GM12878 (cell line): ENCODE measurements at places on chromosomes 5 and 9.

DNA sequence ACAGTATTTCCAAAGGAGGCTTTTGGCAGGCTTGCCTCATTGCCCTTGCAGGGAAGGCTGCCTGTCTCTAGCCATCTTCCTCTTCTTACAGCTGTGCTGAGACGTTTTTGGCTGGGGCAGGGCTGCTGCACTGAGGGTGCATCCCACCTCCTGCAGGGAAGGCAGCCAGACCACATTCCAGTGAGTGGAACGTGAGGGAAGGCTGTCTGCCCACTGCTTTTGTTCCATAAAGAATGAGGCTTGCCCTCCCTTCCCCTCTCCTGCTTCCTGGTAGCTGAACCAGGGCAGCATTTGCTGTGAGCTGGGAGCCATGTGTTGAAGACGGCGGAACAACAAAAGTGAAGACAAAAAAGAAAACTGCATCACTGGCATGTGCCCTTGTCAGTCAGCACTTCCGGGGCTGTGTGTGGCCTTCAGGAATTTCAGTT is 16.8 kb downstream of the MGAT1 start:
- no peak for DNase-seq

- peak; percentile 64 for DNase-seq
Measured at GRCh38 chr9:3732077-3733038, 206.6 kb upstream of the RFX3 start.

GRCh38 chr9:121240472-121241135 is 27.4 kb upstream of the GSN start:
- DNase-seq = no peak

- DNase-seq = no peak
Measured at GRCh38 chr9:107043886-107044285, 180.9 kb downstream of the ZNF462 start.

DNA sequence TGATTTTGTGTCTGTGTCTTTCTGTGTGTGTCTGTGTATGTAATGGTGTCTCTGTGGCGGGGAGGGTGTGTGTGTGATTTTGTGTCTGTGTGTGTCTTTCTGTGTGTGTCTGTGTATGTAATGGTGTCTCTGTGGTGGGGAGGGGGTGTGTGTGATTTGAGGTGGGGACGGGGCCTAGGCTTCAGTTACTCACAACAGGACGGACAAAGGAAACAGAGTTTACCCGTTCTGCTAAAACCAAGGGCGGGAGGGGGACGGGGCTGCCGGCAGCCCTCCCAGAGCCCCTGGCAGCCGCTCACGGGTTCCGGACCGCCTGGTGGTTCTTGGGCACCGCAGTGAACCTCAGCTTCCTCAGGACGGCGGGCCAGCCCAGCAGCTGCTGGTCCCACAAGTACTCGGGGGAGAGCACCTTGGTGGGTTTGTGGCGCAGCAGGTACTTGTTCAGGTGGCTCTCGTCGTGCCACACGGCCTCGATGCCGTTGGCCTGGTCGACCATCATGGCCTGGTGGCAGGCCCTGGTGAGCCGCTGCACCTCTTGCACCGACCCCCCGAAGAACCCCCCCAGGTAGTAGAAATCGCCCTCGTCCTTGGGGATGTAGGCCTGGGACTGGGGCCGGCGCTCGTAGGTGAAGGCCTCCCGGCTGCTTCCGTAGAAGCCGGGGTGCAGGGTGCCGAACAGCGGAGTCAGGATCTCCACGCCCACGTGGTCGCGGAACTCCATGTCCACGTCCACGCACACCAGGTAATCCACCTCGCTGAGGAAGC is 19.4 kb downstream of the ABO start:
- no peak for DNase-seq

GRCh38 chr5:138832218-138832617 is 42.9 kb downstream of the LRRTM2 start:
- DNase-seq = no peak

DNA sequence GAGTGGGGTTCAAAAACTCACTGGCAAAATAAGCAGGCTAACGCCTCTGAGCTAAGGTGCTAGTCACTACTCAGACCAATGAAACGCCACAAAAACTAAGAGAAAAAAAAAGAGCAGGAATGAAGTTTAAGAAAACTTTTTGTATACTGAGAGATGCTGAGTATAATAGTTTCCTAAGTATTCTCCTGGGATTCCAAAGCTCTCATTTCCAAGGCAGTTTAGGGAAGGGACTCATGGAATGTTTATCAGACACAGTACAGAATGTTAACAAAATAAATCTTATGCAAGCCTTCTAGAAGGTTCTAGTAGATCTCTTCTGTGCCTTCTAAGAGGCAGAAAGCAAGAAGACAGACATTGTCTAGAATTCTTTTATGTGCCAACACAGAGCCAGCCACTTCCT is 361.9 kb downstream of the MTRR start:
- no peak for DNase-seq

DNA sequence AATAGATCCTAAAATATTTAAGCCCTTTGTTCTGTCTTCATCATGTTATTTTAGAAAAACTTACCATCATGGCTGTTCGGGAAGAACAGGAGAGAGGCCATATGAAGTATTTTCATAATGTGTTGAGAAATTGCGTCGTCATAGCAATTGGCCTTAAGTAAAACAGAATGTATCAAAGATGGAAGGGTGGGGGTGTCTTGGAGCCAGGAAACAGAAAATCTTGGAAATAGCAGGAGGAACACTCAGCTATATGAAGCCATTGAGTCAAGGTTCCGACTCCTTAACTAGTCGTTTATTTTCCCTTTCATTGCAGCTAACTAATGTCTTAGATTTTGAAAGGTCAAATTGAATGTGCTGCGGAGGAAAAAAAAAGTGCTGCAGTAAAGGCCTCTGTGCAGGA is 1.3 kb downstream of the SPTAN1 start:
- no peak for DNase-seq

- no peak for DNase-seq
Measured at GRCh38 chr5:151202381-151203139, 21.3 kb downstream of the CCDC69 start.

- DNase-seq = peak; percentile 76
Measured at GRCh38 chr5:132019857-132020555, 8.5 kb upstream of the ACSL6 start.

- DNase-seq = no peak
Measured at GRCh38 chr5:26893078-26893477, 145.3 kb downstream of the CDH9 start.

GRCh38 chr5:35852084-35852734 is 4.5 kb upstream of the IL7R start:
- peak; percentile 26 for DNase-seq

- no peak for DNase-seq
Measured at GRCh38 chr5:40317023-40317422, 362.7 kb upstream of the PTGER4 start.

- DNase-seq = no peak
Measured at GRCh38 chr5:53783624-53784228, 223.3 kb downstream of the NDUFS4 start.

GRCh38 chr5:110768138-110768860 is 29.5 kb downstream of the SLC25A46 start:
- DNase-seq = no peak

DNA sequence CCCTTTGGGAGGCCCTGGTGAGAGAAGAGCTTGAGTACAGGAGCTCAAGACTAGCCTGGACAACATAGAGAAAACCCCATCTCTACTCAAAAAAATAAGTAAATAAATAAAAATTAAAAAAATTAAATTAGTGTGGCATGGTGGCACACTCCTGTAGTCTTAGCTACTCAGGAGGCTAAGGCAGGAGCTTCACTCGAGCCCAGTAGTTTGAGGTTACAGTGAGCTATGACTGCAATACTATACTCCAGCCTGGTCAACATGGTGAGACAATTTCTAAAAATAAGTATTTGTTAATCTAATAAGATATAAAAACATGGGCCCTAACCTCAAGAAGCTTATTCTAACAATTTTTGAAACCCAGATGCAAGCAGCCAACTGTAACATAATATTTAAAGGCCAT is 7.6 kb downstream of the RNF38 start:
- no peak for DNase-seq

DNA sequence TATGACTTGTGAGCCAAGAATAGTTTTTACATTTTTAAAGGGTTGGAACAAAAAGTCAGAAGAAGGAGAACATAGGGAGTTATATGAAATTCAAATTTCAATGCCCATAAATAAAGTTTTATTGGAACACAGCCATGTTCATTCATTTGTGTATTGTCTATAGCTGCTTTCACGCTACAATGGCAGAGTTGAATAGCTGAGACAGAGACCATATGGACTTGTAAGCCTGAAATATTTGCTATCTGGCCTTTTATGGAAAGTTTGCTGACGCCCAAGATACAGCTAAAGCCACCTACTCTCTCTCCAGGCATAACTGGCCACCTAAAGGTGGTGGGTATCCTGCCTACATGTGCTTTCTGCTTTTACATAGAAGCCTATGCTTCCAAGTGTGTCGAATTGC is 10.9 kb downstream of the DAB2IP start:
- no peak for DNase-seq

- no peak for DNase-seq
Measured at GRCh38 chr9:27391040-27391895, 94.3 kb upstream of the EQTN start.

DNA sequence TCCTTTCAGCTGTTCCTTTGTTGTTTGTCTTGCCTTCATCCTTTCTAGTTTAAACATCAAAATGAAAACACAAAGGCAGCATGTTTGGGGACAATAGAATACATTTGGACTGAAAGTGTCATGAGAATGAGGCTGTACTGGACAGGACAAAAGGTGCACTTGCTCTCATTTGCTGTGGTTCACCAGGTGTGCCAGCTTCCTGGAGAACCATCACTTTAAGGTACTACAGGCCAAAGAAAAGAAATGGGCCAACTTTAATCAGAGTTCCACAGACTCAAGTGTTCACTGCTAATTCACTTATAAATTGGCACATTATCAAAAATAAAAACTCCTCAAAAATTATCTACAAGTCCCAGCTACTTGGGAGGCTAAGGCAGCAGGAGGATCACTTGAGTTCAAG is 53.8 kb downstream of the ABHD17B start:
- no peak for DNase-seq

GRCh38 chr5:150448952-150449516 is 505 bp downstream of the RPS14 start:
- DNase-seq = no peak

GRCh38 chr9:114905170-114905940 is 25.0 kb downstream of the TNFSF8 start:
- DNase-seq = no peak

- DNase-seq = no peak
Measured at GRCh38 chr9:89868100-89868499, 263.3 kb downstream of the GADD45G start.

- DNase-seq = no peak
Measured at GRCh38 chr9:134992755-134993124, 75.0 kb upstream of the FCN1 start.

GRCh38 chr9:21969951-21970799 is 24.0 kb downstream of the CDKN2A start:
- DNase-seq = no peak

GRCh38 chr5:39426051-39426745 is 1.4 kb upstream of the DAB2 start:
- no peak for DNase-seq

DNA sequence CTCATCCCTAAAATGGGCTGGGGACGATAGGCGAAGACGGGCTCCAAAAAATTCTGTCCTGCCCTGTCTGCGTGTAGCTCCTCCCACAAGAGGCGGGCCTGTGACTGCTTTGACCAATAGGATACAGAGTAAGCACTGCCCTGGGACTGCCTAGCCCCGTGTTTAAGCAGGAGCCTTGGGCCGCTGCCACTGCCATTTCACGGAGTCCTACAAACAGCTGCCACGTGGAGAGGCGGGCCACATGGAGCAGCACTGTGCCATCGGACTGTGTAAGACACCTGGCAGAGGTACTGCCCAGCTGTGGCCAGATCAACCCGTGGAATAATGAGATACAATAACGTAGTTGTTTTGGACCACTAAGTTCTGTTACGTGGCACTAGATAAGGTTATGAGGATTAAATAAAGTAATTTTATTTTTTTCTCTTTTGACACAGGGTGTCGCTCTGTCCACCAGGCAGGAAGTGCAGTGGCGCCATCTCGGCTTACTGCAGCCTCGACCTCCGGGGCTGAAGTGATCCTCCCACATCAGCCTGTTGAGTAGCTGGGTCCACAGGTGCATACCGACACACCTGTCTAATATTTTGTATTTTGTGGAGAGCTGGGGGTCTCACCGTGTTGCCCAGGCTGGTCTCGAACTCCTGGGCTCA is 87.2 kb downstream of the LMNB1 start:
- no peak for DNase-seq

GRCh38 chr9:19643875-19644274 is 145.0 kb downstream of the SLC24A2 start:
- DNase-seq = no peak

DNA sequence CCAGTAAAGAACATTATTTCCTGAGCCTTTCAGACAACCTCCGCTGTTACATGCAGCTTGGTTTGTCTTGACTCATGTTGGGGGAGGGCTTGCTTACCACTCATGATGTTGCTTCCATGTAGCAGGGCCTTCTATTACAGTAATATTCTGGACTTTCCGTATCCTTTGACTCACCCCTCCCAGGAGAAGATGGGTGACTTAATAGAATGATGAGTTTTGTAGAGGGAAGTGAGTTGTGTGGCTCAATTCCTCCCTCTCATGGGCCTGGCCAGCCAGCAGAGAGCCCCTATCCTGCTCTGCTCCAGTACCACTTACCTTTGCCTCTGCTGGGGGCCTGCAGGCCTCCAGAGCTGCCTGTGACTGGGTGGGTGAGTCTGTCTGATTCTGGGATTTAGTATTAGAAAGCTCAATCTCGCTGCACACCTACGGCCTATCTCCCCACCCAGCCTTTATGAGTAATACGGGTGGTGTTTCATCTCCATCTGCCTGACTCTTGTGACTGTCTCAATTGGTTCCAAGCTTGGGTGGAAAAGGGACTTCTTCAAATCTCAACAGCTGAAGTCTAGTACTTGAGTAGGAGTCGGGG is 52.6 kb upstream of the KLF9 start:
- no peak for DNase-seq

DNA sequence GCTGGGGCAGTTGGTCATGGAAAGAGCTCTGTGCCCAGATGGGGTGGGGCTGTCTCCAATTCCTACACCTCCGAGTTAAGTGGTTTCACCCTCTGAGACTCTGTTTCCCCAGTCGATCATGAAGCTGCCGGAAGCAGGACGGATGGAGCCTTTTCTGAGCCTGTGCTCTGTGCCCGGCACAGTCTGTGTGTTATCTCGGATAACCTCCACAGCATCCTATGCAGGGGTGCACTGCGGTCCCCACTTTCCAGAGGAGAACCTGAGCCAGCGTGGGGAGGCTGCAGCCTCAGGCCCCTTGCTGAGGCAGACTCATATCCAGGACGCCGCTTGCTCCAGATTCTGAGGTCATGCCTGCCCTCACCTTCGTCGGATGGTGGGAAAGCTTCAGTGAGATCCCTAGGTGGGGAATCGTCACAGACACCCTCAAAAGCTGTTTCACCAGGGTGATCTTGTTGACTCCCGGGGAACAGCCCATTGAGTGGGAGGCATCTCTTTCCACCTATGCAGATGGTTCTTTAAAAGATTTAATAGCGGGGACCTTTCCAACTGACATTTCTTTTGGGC is 6.9 kb upstream of the COL5A1 start:
- DNase-seq = no peak

DNA sequence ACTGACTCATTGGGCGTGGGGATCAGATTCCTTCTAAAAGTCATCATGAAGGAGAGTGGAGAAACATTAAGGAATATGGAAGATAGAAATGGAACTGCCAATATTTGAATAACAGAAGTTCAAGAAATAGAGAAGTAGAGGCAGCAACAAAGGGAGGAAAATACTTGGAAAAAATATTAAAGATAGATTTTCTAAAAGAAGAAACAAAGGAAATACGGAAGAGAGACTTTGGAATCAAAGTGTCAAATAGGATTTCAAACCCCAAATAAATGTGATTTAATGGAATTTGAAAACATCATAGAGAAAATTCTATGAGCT is 605.1 kb upstream of the KLF4 start:
- no peak for DNase-seq
